ENCODE measurements at places on chromosomes 5 and 9. TPM values are rescaled to one million over a fixed set of nuclear protein-coding genes. Genes with fewer than 3 reads are reported as not detected.

Gene NR5A1
- total RNA-seq = 0.42 TPM

Gene UAP1L1
- 5.4 TPM for total RNA-seq

Gene CDC25C
- total RNA-seq = 20.8 TPM

Gene IL5
- total RNA-seq = not detected

Gene FREM1
- total RNA-seq = 2.6 TPM

Gene ORM1
- not detected for total RNA-seq

Gene IRX1
- 5.1 TPM for total RNA-seq

Gene RANBP3L
- total RNA-seq = not detected

- no peak for DNase-seq
Observed at GRCh38 chr5:68169903-68170302, 45.7 kb upstream of the PIK3R1 start.

DNA sequence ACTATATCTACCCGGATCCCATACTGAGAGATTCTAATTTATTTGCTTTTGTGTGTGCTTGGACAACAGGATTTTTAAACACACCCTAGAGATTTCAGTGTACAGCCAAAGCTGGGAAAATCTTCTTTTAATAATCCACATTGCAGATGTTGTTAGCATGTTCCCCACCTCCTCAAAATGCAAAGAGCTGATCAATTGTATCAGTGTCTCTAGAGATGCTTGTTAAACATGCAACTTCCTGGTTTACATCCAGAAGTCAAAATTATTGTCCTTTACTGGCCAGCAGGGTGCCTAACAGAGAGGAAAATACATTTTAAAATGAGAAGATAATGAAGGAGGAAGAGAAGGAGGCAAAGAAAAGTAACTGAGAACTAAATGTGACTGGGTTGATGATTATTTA is 793.3 kb downstream of the SEMA5A start:
- no peak for DNase-seq

DNA sequence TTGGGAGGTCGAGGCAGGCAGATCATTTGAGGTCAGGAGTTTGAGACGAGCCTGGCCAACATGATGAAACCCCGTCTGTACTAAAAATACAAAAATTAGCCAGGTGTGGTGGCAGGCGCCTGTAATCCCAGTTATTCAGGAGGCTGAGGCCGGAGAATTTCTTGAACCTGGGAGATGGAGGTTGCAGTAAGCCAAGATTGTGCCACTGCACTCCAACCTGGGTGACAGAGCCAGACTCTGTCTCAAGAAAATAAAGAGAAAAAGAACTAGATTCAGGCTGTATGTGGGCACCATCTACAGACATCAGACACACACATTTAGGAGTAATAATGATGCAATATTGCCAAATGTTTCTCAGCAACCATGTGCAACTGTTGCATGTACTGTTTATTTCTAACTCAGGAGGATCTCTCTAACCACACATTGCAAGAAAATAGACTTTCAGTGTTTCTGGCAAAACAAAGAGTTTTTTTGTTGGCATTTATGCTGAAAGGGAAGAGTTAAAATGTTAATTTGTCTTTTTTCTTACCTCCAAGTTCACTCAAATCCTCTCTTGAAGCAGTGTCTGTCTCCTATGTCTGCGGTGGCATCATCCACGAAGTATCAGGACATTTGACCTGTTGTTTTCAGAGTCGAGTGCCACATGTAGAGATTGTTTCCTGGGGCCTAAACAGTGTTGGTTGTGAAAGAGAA is 5.1 kb upstream of the ORM1 start:
- DNase-seq = no peak

- no peak for DNase-seq
Observed at GRCh38 chr9:137194388-137194787, 5.9 kb downstream of the SSNA1 start.

DNA sequence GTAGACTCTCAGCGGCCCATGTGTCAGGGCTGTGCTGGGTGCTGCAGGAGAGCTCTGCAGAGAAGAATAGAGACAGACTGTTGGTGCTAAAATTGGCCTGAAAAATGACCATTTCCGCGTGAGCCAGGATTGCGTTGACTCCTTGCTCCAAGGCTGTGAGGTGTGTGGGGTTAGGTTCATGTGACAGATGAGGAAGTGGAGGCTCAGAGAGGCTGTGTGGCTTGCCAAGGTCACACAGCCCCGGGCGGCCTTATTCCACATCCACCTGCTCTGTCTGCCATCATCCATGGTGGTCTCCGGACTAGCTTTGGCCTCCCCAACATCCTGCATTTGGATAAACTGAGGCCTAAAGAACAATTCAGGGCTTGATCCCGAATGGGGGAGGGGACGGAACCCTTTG is 15.2 kb downstream of the NEK6 start:
- no peak for DNase-seq

DNA sequence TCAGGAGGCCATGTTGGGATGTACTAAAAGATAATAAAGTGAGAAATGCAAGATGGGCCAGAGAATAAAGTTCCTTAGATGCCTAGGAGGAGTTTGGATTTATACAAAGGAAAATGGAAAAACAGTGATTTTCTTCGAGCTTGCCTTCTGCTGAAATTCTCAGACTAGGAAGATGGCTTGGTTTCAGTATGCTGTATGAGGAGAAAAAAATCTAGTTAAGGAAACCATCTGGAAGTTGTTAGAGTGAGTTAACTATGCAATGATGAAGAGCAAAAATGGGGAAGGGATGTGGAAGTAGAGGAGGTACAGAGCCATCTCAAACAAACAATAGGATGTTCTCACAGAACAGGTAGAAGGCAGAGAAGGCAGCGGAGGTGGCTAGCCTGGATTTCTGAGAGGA is 162.9 kb upstream of the FTMT start:
- DNase-seq = no peak

GRCh38 chr5:119022017-119022745 is 33.8 kb upstream of the DTWD2 start:
- no peak for DNase-seq

GRCh38 chr9:123978981-123979380 is 32.6 kb upstream of the LHX2 start:
- DNase-seq = no peak

GRCh38 chr5:17061973-17062470 is 125.9 kb upstream of the MYO10 start:
- no peak for DNase-seq

DNA sequence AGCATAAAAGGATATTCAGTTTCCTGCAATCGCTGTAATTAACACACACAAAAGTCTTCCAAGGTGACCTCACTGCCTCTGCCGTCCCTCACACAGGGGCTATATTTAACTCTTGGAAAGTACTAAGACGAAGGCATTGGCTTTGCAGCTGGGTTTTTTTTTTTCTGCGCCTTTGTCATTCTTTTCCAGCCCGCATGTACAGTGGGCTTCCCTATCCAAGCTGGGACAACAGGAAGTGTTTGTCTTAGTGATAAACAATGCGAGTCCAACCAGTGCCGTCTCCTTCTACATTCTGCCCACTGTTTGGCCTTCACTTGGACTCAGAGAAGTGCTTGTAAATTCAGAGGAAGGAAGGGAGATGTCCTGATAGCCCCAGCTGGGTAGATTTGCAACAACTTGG is 17.6 kb downstream of the AFAP1L1 start:
- no peak for DNase-seq

DNA sequence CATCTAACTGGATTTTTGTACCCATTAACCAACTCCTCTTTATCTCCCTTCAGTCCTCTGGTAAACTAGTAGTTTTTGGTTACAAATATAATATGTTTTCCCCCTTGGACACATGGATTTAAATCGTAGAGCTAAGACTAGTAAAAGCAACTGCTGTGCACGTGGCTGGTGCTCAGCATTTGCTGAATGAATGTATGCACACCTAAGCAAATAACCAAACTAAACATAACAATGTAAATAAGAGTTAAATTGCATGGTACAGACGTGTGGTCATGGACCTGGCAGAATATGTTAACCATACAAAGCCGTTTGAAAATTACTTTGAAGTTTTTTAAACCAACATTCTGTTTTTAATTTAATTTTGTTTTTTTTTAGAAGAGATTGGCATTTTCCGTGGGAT is 65.2 kb upstream of the FYB1 start:
- DNase-seq = no peak
